Activated CD4-positive, alpha-beta T cell treated with anti-CD3 and anti-CD28 coated beads, Interleukin-2, amount 50 U/mL, for 1 hour (primary cell): ENCODE measurements at places on chromosomes 4 and X.
A peak's percentile ranks its signal among the peaks of the same experiment; 100 is the strongest.

DNA sequence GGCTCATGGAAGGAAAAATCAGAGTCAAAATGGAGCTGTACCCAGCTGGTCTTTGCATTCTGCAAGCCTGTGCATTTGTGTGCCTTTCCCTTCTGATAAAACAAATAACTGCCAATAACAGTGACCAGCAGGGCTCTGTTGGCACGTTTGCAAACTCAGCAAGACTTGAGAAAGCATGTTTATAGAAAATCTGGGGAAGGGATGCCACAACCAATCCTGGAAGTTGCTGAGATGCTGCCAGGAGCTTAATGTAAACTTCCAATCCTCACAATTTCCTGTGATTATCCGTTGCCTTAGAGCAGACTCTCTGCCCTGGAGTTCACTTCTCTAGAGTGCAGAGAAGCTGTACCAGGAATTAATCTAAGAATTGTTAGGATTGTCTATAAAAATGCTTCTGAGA, 6.9 kb upstream of the ANXA3 start:
- no peak for DNase-seq

DNA sequence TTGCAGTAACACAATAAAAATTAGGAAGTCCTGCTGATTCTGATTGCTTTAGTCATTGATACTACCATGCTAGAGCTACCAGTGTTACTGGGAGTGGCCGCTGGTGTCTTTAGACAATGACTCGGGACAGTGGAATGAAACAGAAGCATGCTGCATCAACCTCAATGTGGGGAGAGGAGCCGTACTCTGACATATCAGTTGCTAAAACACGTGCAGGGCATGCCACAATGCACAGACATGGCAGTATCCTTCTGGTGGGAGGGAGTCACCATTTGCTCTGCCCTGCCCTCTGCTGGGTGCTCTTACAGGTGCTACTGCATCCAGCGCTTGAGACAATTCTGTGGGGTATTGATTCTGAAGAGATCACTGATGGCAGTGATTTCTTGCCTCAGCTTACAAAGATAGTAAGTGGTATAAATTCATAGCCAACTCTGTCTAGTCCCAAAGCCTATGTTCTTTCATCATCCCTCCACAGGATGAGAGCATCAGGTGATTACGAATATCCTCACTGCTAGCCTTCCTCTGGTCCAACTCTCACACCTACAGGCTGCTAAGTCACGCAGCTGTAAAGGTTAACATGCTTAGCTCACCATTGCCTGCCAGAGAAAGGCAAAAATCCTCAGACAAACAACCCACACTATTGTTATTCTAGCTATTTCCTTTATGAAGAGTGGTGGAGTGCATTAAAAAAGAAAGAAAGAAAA, 43.7 kb downstream of the NSG1 start:
- peak; percentile 55 for DNase-seq

GRCh38 chr4:6778435-6778834, 4.1 kb upstream of the KIAA0232 start:
- DNase-seq = no peak

GRCh38 chrX:97260679-97261078, 377.0 kb downstream of the RPA4 start:
- no peak for DNase-seq

DNA sequence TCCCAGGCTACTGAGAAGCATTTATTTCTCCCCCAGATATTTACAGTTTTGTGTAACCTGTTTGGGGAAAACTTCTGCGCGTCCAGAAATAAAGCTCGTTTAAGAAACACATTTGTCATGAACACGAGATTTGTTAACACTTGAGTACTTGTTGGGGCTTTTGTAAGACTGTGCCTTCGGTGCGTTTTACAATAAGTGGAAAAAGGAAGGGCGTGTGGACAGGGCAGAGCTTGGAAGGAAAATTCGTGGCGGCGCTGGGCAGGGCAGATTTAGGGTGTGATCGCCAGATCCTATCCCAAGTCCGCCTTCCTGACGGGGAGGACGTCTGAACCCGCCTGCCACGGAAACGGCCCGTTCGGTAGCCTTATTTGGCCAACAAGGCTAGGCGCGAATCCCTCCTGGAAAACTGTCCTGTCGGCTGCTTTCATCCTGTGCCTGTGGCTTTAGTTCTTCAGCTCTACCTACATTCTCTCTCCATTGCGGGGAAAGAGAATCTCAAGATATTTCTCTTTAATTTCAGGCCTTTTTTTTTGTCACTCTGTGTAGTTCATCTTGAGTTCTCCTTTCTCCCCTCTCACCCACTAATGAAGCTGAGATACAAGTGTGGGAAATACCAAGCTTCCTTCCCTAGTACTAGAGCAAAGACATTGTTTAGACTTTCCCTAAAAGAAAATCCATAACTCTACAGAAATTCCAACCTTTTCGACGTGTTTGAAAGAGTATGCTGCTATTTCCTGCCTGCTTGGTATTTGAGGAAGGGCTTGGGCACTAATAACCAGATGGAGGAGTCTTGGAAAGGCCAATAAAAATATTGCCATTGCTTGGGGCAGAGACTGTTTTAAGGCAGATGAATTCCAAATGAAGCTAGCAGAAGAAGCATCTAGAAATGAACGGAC, 982 bp downstream of the PDLIM5 start:
- peak; percentile 3 for DNase-seq

DNA sequence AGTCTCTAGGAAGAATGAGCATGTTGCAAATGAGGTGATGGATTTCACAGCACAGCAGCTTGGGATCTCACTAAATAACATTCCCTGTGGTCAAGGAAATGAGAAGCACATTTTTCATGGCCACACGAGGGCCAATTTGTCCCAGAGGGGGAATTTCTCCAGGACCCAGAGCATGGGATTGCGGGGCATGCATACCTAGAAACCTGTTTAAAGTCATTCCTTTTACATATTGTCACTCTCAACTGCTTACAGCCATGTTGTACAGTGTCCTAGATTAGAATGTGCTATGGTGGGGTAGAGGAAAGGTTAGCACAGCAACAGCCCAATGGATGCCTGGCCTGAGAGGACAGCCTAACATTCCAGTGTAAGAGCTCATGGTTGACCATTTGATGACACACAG, 37.4 kb upstream of the NLGN4X start:
- no peak for DNase-seq

- DNase-seq = no peak
Measured at GRCh38 chr4:124282301-124282898, 430.1 kb downstream of the ANKRD50 start.

DNA sequence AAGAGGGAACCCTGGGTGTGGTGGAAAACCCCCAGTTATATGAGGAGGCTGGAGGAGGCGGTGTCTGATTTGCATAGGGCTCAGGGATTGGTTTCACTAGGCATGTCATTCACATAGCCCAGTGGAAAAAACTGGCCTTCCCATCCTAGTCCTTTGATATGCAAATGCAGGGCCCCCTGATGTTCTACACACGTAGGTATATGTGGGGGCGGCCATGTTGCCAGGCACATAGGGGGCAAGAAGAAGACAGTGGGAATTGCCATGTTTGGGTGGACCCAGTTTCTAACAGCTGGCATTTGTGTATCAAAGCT, 34.0 kb upstream of the ENPP6 start:
- no peak for DNase-seq

DNA sequence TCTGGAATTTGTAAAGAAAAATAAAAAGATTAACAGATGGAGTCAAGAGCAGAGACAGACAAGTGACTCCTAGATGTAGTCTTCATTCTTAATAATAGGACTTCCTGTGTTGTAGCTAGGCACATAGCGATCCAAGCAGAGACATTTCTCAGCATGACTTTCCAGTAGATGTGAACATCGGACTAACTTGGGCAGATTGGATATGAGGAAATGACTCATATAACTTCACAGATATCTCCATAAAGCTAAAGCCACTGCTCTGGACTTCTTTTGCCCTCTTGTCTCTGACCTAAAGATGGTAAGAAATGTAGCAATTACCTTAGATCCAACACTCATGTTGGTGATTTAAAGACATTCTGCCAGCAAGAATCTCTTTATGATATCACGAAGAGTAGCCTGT, 131.7 kb downstream of the EPHA5 start:
- DNase-seq = no peak

- no peak for DNase-seq
Measured at GRCh38 chr4:76199664-76200211, 13.9 kb downstream of the SCARB2 start.

GRCh38 chrX:154986826-154987575, 35.5 kb downstream of the F8 start:
- no peak for DNase-seq

DNA sequence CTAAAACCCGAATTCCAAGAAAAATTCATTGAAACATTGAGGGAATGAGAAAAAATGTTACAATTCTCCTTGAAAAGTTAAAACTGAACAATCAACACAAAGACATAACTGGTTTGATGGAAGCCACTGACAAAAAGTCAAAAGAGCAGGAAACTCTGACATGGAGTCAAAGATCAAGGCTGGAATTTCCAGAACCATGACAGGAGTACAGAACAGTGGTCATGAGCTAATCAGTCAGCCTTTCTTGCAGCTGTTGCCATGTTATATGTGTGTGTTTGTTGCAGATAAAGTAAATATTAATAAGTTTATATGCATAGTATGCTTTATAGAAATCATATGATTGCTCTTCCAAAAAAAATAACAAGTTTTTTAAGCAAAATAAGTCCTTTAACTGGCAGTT, 184.7 kb upstream of the HCCS start:
- DNase-seq = no peak

DNA sequence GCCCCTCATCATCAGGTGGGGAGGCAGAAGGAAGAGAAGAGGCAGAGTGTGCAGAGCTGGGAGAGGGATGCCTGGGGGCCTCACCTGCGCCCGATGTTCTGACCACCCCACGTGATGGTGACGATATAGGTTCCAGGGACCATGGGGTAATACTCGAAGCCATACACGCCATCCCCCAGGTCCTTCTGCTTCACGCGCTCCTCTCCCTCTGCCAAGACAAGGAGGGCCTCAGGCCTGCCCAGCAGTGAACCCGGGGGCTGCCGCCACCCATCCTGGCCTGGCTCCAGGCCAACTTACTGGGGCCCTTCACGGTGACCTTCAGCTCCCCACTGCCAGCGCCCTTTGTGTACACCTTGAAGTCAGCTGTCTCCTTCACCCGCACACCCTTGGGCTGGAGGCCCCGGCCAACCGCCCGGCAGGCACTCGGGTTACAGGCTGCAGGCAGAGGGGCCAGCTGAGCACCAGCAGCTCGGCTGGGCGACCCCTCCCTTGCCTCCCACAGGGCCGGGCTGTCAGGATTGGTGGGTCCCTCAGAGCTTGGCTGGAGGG, 9.3 kb downstream of the FLNA start:
- no peak for DNase-seq

- DNase-seq = no peak
Measured at GRCh38 chr4:171978216-171978615, 165.0 kb downstream of the GALNTL6 start.

DNA sequence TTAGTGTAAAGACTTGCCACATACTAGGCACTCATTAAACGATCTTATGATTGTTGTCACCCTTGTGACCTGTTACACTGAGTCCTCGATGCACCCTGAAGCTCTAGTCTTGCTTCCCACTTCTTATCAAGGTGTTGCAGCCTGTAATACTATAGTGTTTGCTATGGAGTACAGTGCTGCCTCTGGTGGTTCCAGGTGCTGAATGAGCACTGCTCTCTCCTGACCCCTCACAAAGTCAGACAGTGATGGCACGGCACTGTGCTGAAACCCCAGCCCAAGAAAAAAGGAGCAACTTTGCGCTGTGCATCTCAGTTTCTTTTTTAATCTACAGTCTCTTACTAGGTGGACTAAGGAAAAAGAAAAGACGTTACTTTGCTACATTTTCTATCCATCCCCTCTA, 106.3 kb downstream of the GC start:
- DNase-seq = no peak

GRCh38 chr4:159855731-159856130, 752.9 kb downstream of the RAPGEF2 start:
- DNase-seq = no peak

DNA sequence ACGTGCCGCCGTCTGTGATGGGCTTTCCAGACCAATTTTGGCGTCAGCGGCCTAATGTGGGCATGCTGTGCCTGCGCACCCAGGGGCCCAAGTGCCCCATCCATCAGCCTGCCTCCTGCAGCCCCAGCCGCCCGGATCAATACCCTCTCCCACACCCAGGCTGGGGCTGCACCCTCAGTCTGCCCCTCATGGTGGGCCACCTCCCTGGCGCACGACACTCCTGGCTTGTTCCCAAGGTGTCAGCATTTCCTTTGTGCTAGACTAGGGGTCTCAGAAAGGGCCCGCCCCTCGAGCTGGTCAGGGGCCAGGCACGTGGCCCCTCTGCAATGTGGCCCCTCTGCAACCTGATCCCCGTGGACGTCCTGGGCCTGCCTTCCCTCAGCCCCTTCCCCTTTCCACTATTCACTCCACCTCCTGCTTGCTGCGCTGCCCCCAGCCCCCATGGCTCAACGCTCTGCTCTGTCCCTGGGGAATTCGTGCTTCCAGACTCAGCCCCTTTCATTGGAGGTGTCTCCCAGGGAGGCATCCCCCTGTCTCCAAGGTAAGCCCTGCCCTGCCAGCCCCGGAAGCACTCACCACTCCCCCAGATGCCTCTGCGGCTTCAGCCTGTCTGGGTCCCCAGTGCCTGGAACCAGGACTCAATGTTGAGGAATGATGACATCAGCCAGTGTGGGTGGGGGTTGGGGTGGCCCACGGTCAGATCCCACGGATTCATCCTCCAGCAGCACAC, 130.8 kb downstream of the HMX1 start:
- no peak for DNase-seq

- DNase-seq = peak; percentile 70
Measured at GRCh38 chrX:46796574-46797191, 37.8 kb upstream of the SLC9A7 start.

GRCh38 chrX:50707955-50708699, 105.9 kb downstream of the SHROOM4 start:
- no peak for DNase-seq

DNA sequence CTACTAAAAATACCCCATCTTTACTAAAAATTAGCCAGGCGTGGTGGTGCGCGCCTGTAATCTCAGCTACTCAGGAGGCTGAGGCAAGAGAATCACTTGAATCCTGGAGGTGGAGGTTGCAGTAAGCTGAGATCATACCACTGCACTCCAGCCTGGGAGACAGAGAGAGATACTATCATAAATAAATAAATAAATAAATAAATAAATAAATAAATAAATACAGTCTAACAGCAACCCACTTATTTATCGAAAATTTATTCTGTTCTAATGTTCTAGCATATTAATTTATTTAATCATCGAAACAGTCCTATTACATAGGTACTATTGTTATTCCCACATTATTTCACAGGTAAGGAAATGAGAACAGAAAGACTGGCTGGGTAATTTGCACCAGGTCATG, 18.2 kb upstream of the TXK start:
- no peak for DNase-seq

- no peak for DNase-seq
Measured at GRCh38 chr4:821181-821591, 4.7 kb downstream of the CPLX1 start.

DNA sequence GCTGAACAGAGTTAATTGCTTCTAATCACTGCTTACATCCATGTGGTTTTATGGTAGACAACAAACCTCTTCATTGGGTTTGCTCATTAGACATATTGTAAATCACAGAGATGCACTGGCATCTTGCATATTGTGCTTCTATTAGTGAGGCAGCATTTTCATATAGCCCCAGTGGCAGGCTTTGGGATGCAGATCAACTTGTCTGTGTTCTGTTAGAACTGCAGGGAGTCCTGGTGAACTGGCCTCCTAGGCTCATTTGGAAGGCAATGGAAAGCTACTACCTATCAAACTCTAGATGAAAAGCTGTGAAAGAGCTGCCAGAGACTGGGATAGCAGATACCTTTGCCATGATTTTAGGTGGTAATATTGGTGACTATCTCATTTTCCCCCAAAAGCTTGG, 108.8 kb downstream of the NAA11 start:
- no peak for DNase-seq

GRCh38 chr4:149831656-149832208, 16.1 kb upstream of the IQCM start:
- no peak for DNase-seq

- DNase-seq = no peak
Measured at GRCh38 chr4:74555843-74556242, 110.9 kb downstream of the AREG start.
